ENCODE measurements at places on chromosomes 7 and 10. TPM values are rescaled to one million over a fixed set of nuclear protein-coding genes. Genes with fewer than 3 reads are reported as not detected.

The RAB19 gene
- polyA plus RNA-seq, result not detected

The KBTBD2 gene
- polyA plus RNA-seq, result 20.2 TPM

The CRYGN gene
- 0.67 TPM for polyA plus RNA-seq

The GDI2 gene
- polyA plus RNA-seq, result 48.2 TPM

The CUBN gene
- polyA plus RNA-seq, result 1.2 TPM

The PLXDC2 gene
- polyA plus RNA-seq, result 19.6 TPM

The ABCB1 gene
- 185 TPM for polyA plus RNA-seq

The MYO3A gene
- 1.3 TPM for polyA plus RNA-seq

The CFTR gene
- polyA plus RNA-seq, result not detected

The APBB1IP gene
- 4.8 TPM for polyA plus RNA-seq

The GIMAP4 gene
- polyA plus RNA-seq, result 19.6 TPM
